ENCODE measurements at places on chromosomes 3 and 15. TPM values are rescaled to one million over a fixed set of nuclear protein-coding genes. Genes with fewer than 3 reads are reported as not detected.

The AQP9 gene
- not detected for total RNA-seq

The GNAT1 gene
- total RNA-seq: not detected

The SNTN gene
- total RNA-seq: not detected

The FSTL1 gene
- 2,453 TPM for total RNA-seq

The SMCO1 gene
- not detected for total RNA-seq

The ACTC1 gene
- total RNA-seq: not detected

The DGKG gene
- 6.7 TPM for total RNA-seq

The LRTM1 gene
- total RNA-seq: not detected

The TRIM42 gene
- total RNA-seq: not detected

The CYP11A1 gene
- under 0.01 TPM for total RNA-seq

The GATM gene
- total RNA-seq: 0.28 TPM

The TNFSF10 gene
- not detected for total RNA-seq

The ATP13A3 gene
- total RNA-seq: 813 TPM

The TUSC2 gene
- 18.4 TPM for total RNA-seq

The NEK10 gene
- total RNA-seq: 2.7 TPM

The MYD88 gene
- total RNA-seq: 16.5 TPM

The CFAP100 gene
- not detected for total RNA-seq

The UMPS gene
- total RNA-seq: 31.9 TPM

The PLA2G4E gene
- not detected for total RNA-seq

The PLCH1 gene
- total RNA-seq: 0.09 TPM

The SAXO2 gene
- 1.2 TPM for total RNA-seq

The DPPA2 gene
- not detected for total RNA-seq

The DOCK3 gene
- total RNA-seq: under 0.01 TPM

The CCDC33 gene
- 0.30 TPM for total RNA-seq

The FGD5 gene
- total RNA-seq: 0.59 TPM
